Tracheal epithelial cell (primary cell): ENCODE measurements at places on chromosomes 16 and 17. TPM values are rescaled to one million over a fixed set of nuclear protein-coding genes. Genes with fewer than 3 reads are reported as not detected.

The ERN1 gene
- 21.5 and 25.3 TPM in 2 replicates for total RNA-seq

The ABCA8 gene
- 0.21 and 0.24 TPM in 2 replicates for total RNA-seq

The MAPT gene
- total RNA-seq, result under 0.01 TPM in 1 of 2 replicates, not detected in the other

The ABCC12 gene
- total RNA-seq, result not detected in 2 replicates

The TUFM gene
- total RNA-seq, result 135 and 157 TPM in 2 replicates

The RNF222 gene
- total RNA-seq, result 0.24 and 0.43 TPM in 2 replicates

The DCAKD gene
- total RNA-seq, result 37.8 and 43.9 TPM in 2 replicates

The TMEM256 gene
- total RNA-seq, result 125 and 144 TPM in 2 replicates

The POLR2C gene
- 72.5 and 111 TPM in 2 replicates for total RNA-seq

The CA4 gene
- not detected in 2 replicates for total RNA-seq

The CDRT4 gene
- total RNA-seq, result 0.24 and 0.43 TPM in 2 replicates

The PPM1E gene
- total RNA-seq, result under 0.01 and 0.43 TPM in 2 replicates

The TTYH2 gene
- total RNA-seq, result 0.85 and 2.2 TPM in 2 replicates
